Suppressor macrophage treated with lipopolysaccharide for 1 hour (primary cell): ENCODE measurements at places on chromosomes 6 and 20.

- peak; percentile 91 for DNase-seq
Measured at GRCh38 chr6:31727034-31727716, 1.9 kb downstream of the DDAH2 start.

DNA sequence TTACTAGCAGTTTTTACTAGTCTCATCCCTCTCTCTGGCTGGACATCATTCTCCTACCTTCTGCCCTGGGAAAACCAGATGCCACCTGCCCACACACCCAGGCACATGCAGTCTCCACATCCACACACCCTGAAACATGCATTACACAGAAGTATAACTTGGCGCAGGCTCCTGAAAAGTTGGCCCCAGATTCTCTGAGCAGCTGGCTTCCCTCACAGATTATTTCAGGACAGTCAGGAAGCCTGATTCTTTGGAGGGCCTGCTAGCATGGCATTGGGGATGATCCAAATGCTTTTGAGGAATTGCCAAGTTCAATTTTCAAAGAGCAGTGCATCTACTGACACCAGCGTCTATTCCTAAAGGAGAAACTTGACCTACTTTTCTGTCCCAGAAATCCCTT lies 27.8 kb upstream of the KIF16B start:
- no peak for DNase-seq

- no peak for DNase-seq
Measured at GRCh38 chr6:143562143-143562542, 50.6 kb upstream of the FUCA2 start.

- DNase-seq: no peak
Measured at GRCh38 chr6:165825256-165825815, 162.3 kb upstream of the PDE10A start.

GRCh38 chr6:3612341-3613041 lies 139.0 kb downstream of the PXDC1 start:
- no peak for DNase-seq

- DNase-seq: no peak
Measured at GRCh38 chr6:73391675-73392074, 3.0 kb upstream of the DDX43 start.

DNA sequence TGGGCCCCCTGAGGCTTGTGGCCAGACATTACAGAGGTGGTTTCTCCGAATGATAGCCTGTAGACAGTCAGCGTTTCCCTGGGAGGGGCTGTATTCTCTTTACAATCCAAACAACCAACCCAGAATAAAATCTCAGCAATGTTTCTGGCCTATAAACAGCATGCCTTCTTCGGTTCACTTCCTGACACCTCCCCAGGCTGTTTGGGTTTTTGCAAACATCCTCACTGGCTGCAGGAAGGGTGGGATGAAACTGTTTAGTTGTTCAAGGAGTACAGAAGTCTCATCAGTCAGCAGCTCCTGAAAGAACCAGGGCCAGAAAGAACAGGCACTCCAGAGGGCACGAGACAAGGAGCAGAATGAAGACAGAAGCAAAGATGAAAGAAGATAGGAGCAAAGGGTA lies 350.0 kb downstream of the QKI start:
- DNase-seq: no peak

- DNase-seq: peak; percentile 14
Measured at GRCh38 chr6:99559057-99559456, 9.4 kb downstream of the CCNC start.

DNA sequence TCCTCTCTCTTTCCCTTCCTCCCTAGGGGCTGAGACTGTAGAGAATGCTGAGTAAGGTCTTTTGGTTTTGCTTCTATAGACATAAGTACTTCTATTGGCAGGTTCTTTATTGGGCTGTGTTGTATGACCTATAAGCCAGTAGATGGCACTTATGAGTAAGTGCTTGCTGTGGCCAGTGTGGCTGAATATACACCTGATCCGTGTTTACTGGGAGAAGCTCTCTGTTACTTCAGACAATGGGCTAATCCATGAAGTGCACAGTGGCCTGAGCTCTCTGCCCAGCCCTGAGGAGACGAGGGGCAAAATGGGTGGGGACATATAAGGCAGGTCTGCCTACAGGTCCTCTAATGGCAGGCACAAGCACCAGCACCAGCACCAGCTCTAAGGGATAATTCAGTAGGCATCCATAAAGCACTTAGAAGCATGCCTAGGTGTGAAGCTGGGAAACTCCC lies 610.3 kb downstream of the RNF144B start:
- DNase-seq: peak; percentile 13
